ENCODE measurements at places on chromosomes 16 and 17.

DNA sequence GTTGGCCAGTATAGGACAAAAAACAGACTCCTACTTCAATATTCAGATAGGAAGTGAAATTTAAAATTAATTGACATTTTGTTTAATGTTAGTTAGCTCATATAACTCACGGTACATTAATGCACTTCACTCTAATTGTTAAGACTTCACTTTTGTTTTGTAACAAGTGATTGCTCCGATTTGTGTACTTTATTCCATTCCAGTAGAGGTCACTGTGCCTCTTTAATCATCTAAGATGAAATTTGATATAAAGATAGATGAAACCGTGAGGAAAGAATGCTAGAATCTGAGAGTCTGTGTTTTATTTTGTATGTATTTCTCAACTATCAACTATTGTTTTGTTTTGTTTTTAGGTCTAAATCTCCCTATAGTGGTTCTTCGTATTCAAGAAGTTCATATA is 29.0 kb downstream of the RBBP6 start:
- no peak for DNase-seq

DNA sequence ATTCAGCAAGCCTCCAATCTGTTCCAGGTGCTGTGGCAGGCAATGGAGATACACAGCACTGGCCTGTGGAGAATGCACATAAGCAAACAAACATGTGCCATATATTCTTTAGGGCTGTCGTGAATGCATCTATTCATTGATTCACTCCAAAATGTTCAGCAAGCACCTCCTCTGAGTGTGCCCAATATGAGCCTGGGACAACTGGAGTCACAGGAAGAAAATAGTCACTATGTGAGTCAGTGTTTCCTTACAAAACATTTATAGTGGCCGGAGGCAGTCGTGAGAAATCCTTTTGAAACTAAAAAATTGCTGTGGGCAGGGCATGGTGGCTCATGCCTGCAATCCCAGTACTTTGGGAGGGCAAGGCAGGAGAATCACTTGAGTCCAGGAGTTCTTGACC is 310.1 kb downstream of the CA10 start:
- no peak for DNase-seq

DNA sequence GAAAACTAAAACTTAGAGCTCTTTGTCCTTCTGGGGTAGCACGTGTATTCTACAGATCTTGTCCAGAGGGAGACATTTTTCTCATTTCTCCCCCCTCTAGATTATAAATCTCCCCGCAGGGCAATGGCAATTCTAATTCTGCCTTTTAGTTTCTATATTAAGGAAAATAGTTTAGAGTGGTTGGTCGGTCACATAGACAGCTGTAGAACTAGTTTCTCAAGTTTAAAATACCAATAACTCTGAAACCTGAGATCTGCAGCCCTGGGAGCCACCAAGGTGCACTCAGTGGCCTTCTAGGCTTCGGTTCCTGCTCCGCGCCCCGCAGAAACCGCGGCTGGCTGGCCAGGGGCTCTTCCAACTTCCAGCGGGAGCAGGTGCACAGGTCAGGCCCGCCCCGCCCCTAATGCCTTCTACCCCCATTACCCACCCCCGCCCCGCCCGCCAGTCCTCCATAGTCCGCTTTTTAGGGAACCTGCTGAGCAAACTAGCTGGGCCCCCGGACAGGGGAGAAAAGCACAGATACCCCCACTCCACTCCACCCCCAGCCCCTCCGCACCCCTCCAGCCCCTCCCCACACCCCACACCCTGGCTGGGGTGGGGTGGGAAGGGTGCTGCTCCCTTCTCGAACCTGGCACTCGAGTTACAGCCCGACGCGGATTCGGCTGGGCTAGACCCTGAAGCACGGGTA is 431 bp downstream of the SLFN11 start:
- no peak for DNase-seq

GRCh38 chr17:50381260-50381815 is 8.3 kb downstream of the EME1 start:
- DNase-seq = no peak

DNA sequence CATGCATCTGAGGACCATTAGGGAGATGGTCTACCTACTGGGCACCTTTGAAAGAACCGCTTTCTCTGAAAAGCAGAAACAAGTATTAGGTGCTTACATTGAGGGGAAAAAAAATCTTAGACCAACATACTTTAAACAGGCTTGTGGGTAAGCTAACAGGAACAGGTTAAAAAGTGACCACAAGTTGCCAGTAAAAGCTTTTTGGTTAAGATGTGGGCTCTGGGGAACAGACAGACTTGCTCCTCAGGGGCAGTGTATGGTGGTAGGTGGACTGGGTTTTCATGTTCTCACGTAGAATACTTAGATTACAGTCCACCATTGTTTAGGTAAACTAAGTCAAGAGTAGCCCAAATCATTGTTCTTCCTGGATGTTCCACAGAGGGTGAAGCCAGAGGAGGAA is 41.2 kb downstream of the REXO5 start:
- DNase-seq = no peak

- DNase-seq = no peak
Observed at GRCh38 chr17:32558997-32559650, 72.3 kb downstream of the CDK5R1 start.

GRCh38 chr16:88763502-88764053 is 21.4 kb downstream of the PIEZO1 start:
- DNase-seq = no peak

DNA sequence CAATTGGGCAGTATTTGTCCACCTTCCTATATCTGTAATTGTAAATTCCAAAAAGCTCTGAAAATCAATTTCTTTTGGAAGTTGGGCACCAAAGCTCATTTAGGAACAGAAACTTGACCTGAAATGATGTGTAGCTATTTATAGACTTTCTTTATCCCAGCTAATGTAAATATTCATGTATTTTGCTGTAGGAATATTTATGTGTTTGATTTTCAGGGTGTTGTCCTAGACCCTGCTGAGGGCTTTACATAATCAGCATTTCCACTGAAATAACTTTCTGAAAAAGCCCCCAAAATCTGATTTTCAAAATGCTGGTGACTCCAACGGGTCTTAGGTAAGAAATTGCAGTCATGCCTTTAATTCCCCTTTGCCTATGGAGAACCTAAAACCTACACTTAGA is 4.1 kb downstream of the RBFOX1 start:
- DNase-seq = no peak

DNA sequence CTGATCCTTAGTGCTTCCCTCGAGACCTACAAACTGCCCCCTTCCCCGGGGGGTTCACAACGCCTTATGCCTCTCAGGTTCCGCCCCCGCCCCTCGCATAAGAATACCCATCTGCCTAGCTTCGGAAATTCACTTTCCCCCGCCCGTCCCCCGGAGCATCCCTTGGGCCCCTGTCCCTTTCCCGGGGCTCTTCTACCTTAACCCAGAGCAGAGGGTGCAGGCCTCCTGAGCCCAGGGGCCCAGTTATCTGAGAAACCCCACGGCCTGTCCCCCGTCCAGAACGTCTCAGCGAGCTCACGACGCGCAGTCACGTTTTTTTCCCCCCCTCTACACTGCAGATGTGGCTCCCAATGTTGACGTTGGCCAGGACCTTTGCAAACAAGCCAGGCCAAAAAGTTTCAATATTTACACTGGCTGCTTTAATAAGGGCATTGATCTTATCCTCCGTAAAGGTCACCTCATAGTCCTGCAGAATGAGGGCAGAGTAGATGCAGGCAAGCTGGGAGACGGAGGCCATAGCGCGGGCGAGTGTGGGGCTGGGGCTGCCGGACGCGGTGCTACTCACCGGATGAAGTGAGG is 1.4 kb upstream of the NBR1 start:
- no peak for DNase-seq

DNA sequence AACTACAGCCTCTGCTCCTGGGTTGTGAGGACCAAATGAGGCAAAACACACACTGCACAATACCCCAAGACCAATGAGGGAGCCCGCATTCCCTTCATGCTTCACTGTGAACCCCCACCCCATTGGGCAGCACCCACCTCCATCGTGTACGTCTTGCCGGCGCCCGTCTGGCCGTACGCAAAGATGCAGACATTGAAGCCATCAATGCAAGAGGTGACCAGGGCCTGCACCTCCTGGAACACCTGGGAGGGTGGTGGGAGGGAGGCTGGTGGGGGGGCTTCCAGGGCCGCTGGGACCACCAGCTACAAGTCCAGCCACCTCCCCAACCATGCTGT is 28.4 kb downstream of the KATNB1 start:
- no peak for DNase-seq

- DNase-seq = peak; percentile 36
Observed at GRCh38 chr17:29140631-29141513, 39.3 kb downstream of the MYO18A start.

GRCh38 chr17:73706858-73707257 is 62.6 kb upstream of the SDK2 start:
- DNase-seq = no peak
